Chondrocyte (in vitro differentiated cells): ENCODE measurements at places on chromosomes 5 and 9. TPM values are rescaled to one million over a fixed set of nuclear protein-coding genes. Genes with fewer than 3 reads are reported as not detected.

DNA sequence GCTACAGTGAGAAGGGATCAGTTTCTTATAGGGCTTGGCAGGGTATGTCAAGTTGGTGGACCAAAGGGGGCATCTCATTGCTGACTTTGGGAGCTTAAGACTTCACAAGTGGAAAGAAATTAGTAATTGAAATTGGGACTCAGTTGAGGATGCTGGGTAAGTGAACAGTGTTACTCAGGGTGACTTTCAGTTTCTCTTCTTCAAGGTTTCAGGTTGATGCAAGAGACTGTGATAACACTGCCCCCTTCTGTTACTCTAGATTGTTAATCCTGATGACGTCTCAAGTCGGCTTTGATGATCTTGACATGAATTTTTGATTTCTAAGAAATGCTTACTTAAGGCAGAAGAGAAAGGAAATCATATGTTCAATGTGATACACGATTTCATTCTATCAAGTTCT lies 21.3 kb downstream of the KCTD16 start:
- no peaks in the 10 kb centered on the region for H3K27me3 ChIP-seq
- H3K36me3 ChIP-seq: no peaks in the 10 kb centered on the region
- DNase-seq: no peak
- peaks cover 29% of the 10 kb centered on the region for H3K4me1 ChIP-seq
- no peak overlapping the region for H3K4me3 ChIP-seq

- H3K27ac ChIP-seq: peak overlapping the region; percentile 92
- no peaks in the 10 kb centered on the region for H3K27me3 ChIP-seq
- H3K4me3 ChIP-seq: no peak overlapping the region
Observed at GRCh38 chr5:132221781-132222648, 5.6 kb downstream of the P4HA2 start.

The ANKRD20A1 gene
- total RNA-seq: 0.21 to 2.5 TPM (median 0.72 TPM) in 3 replicates

DNA sequence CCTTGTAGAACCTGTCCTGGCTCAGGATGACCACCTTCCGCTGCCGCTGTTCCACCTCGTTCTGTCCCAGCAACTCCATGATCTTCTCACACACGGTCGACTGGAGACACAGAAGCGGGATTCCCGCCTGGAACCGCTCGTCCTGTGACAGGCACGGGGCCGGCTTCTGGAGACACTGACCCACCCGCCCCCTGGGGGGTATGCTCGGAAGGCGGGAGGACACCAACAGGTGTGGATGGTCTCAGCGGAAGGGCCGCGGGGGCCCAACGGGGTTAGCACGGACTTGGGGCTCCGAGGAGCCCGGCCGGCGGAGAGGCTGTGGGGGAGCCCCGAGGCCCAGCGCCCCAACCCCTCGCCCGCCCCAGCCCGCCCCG lies 530 bp downstream of the UCK1 start:
- peaks cover 18% of the 10 kb centered on the region for H3K4me1 ChIP-seq
- DNase-seq: no peak
- no peaks in the 10 kb centered on the region for H3K27me3 ChIP-seq

DNA sequence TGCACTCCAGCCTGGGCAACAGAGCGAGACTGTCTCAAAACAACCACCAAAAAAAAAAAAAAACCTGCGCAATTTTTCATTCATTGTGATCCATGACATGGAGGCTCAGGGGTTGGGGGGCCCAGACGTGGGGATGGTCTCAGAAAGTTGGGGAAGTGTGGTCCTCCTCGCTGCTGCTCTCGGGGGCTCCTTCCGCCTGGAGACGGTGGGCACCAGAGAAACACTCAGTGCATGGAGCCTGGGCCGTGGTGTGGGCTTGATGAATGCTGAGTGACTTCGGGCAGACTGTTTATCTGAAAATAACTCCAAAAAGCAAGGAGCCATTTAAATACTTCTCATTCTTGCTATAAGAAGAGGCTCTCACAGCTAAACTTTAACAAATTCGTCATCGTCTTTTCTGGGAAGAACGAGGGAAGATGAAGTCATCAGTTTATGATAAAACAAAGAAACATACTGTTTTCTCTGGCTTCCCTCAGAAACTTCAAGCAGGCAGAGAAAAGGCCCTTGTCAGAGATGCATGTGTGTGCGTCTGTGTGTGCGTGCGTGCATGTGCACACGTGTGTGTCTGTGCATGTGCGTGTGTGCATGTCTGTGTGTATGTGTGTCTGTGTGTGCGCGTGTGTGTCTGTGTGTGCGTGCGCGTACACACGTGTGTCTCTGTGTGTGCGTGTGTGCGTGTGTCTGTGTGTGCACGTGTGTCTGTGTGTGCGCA lies 35.0 kb downstream of the RASGEF1C start:
- peaks cover 20% of the 10 kb centered on the region for H3K27me3 ChIP-seq
- H3K4me1 ChIP-seq: peaks cover 25% of the 10 kb centered on the region
- H3K4me3 ChIP-seq: no peak overlapping the region

The PTPRD gene
- 5.7 to 15.6 TPM (median 6.8 TPM) in 3 replicates for total RNA-seq

DNA sequence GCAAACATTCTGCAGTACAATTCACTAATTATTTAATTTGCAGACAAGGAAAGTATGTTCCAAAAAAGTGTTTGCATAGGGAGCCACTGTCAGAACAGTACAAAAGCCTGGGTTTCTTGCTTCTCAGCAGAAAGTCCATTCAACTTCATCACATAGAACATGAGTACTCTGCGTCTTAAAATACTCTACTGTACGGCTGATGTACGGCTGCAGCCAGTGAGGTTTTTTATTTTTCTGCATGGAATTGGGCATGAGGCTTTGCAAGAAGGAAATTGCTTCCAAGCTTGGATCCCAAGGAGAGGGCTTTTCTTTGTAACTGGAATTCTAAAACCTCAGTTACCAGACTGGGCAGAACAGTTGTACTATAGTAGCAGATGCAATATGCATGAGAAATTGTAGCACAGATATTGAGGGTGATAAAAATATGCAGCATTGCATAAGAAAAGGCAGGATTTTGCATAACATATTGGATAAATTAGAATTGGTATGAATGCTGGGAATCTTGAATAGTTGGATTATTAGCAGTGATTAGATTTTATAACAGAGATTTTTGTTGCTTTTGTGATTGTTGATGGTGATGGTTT lies 178.1 kb upstream of the CDH9 start:
- no peak overlapping the region for H3K27ac ChIP-seq
- H3K27me3 ChIP-seq: peaks cover 2% of the 10 kb centered on the region
- H3K36me3 ChIP-seq: no peaks in the 10 kb centered on the region
- H3K4me3 ChIP-seq: no peak overlapping the region
- H3K4me1 ChIP-seq: no peaks in the 10 kb centered on the region
- no peak for DNase-seq

DNA sequence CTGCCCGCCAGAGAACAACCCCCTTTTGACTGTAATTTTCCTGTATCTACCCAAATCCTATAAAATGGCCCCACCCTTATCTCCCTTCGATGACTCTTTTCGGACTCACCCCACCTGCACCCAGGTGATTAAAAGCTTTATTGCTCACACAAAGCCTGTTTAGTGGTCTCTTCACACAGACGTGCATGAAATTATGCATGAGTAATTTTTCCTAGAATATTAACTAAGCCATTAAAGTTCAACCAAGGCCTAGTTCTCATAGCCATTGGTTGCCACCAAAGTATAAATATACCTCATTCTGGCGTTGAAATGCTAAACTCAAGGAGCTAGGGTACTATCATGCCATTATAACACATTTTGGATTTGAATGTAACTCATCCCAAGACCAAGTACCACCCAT lies 243.9 kb downstream of the ZNF608 start:
- no peak for DNase-seq
- H3K27ac ChIP-seq: no peak overlapping the region
- no peaks in the 10 kb centered on the region for H3K27me3 ChIP-seq

GRCh38 chr5:172450861-172451695 lies 3.2 kb downstream of the SH3PXD2B start:
- no peak for DNase-seq
- H3K4me1 ChIP-seq: peaks cover 55% of the 10 kb centered on the region
- peak overlapping the region; percentile 96 for H3K27ac ChIP-seq
- H3K36me3 ChIP-seq: peaks cover 10% of the 10 kb centered on the region
- H3K4me3 ChIP-seq: peak overlapping the region; percentile 35

The MZB1 gene
- not detected in 3 replicates for total RNA-seq

The IL4 gene
- not detected in 3 replicates for total RNA-seq

DNA sequence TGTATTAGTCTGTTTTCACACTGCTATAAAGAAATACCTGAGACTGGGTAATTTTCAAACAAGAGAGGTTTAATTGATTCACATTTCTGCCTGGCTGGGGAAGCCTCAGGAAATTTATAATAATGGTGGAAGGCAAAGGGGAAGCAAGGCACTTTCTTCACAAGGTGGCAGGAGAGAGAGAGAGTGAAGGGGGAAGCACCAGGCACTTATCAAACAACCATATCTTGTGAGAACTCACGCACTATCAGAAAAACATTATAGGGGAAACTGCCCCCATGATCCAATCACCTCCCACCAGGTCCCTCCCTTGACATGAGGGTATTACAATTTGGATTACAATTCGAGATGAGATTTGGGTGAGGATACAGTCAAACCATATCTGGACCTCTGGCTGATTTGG lies 34.7 kb downstream of the ADRB2 start:
- H3K27me3 ChIP-seq: no peaks in the 10 kb centered on the region
- DNase-seq: no peak
- H3K4me3 ChIP-seq: no peak overlapping the region
- no peak overlapping the region for H3K27ac ChIP-seq
- peaks cover 34% of the 10 kb centered on the region for H3K4me1 ChIP-seq

GRCh38 chr9:108476574-108476973 lies 379.2 kb downstream of the ACTL7B start:
- no peaks in the 10 kb centered on the region for H3K27me3 ChIP-seq
- H3K27ac ChIP-seq: peak overlapping the region; percentile 10
- DNase-seq: no peak
- H3K4me1 ChIP-seq: peaks cover 60% of the 10 kb centered on the region
- H3K36me3 ChIP-seq: no peaks in the 10 kb centered on the region
